IMR-90 (cell line): ENCODE measurements at places on chromosomes 16 and 17.

GRCh38 chr17:38892083-38892482 is 22.2 kb downstream of the LASP1 start:
- peaks cover 11% of the 10 kb centered on the region for H3K4me1 ChIP-seq
- DNase-seq = no peak
- H3K36me3 ChIP-seq = peaks cover 78% of the 10 kb centered on the region
- H3K27me3 ChIP-seq = no peaks in the 10 kb centered on the region

GRCh38 chr16:31064882-31065461 is 9.1 kb downstream of the ZNF668 start:
- peaks cover 12% of the 10 kb centered on the region for H3K4me1 ChIP-seq
- peaks cover 22% of the 10 kb centered on the region for H3K36me3 ChIP-seq
- H3K4me3 ChIP-seq = no peak overlapping the region
- H3K27me3 ChIP-seq = no peaks in the 10 kb centered on the region

DNA sequence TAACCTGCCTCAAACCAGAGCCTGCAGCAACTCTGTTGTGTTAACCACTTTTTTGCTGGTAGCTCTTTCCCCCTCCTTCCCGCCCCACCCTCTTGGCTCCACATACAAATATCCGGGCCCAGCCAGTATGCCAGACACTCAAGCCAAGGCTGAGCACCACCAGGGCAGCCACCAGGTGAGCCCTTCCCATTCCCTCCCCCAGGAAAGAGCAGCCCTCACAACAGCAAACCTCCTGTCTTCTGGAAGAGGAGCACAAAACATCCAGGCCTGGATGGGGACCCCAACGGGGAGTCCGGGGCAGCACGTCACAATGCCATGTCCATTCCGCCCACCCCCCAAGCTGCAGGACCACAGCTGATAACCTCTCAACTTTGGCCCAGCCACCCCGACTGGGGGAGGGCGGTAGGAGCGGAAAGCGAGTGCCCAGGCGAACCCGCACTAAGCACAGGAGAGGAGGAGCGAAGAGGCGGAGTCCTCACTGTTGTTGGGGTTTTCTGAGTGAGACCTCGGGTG is 757 bp downstream of the ORMDL3 start:
- H3K4me3 ChIP-seq = peak overlapping the region; percentile 56
- H3K27me3 ChIP-seq = no peaks in the 10 kb centered on the region
- peak overlapping the region; percentile 82 for H3K27ac ChIP-seq
- H3K36me3 ChIP-seq = peaks cover 24% of the 10 kb centered on the region
- no peak for DNase-seq

DNA sequence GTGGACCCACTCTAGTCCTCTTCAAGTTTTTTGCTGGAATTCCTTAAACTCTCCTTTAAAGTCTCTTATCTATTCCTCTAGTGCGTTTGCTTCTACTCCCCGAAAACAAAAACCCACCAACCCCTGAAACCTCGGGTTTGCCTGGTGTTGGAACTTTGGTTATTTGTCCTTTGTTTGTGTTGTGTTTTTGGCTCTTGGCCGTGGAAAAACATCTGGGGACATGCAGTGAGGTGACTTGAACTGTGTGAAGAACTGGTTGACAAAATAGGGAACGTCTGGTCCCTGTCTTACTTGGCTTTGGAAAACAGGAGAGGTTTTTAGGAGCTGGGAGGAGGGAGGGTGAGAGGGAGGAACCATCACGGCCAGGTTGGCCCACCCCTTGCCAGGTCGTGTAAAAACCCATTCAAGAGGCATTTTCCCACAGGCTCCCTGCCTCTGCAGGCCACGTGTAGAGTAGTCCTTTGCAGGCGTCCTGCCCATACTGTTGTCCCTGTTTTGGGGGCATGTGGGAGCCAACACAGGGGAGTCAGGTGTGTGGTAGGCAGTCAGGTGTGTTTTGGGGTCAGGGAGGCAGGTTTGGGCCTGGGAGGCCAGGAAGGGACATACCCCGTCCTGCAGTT is 169.3 kb downstream of the RAB11FIP4 start:
- peak overlapping the region; percentile 87 for H3K27ac ChIP-seq
- H3K4me3 ChIP-seq = peak overlapping the region; percentile 70
- peaks cover 5% of the 10 kb centered on the region; the same call in 1 of the 2 replicates for H3K36me3 ChIP-seq
- no peaks in the 10 kb centered on the region for H3K27me3 ChIP-seq
- peaks cover 31% of the 10 kb centered on the region for H3K4me1 ChIP-seq

- no peak overlapping the region for H3K4me3 ChIP-seq
- no peaks in the 10 kb centered on the region for H3K27me3 ChIP-seq
- H3K4me1 ChIP-seq = peaks cover 27% of the 10 kb centered on the region
- peak; percentile 81 for DNase-seq
- peaks cover 98% of the 10 kb centered on the region for H3K36me3 ChIP-seq
- H3K27ac ChIP-seq = peak overlapping the region; percentile 99
Measured at GRCh38 chr17:50189550-50190292, 11.7 kb downstream of the COL1A1 start.

GRCh38 chr16:5025171-5025632 is 8.5 kb downstream of the NAGPA start:
- H3K36me3 ChIP-seq = 0 out of 2 replicates have a peak, but pooled peaks cover 1% of the 10 kb centered on the region
- no peak overlapping the region for H3K4me3 ChIP-seq
- H3K27ac ChIP-seq = no peak overlapping the region

- DNase-seq = no peak
- no peak overlapping the region for H3K4me3 ChIP-seq
- no peaks in the 10 kb centered on the region for H3K36me3 ChIP-seq
- H3K27me3 ChIP-seq = peaks cover 8% of the 10 kb centered on the region
- H3K27ac ChIP-seq = no peak overlapping the region
Measured at GRCh38 chr17:44776628-44777393, 18.0 kb downstream of the ADAM11 start.

DNA sequence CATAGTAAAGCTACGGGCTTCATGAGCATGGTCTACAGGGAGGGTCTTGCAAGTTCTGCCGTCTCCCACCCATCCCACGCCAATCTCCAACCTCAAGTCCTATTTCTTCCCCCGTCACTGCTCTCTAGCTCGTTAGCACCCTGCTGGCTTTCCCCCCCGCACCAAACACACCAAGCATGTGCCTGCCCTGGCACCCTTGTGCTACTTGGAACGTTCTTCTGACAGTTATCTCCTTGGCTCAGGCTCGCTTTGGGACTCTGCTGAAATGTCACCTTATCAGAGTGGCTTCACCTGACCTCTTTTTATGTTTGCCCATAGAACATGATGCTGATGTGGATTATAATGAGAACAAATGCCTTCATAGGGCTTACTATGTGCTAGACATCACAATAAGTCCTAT is 21.9 kb downstream of the GLYR1 start:
- no peak overlapping the region for H3K27ac ChIP-seq
- H3K4me1 ChIP-seq = no peaks in the 10 kb centered on the region
- no peak overlapping the region for H3K4me3 ChIP-seq

DNA sequence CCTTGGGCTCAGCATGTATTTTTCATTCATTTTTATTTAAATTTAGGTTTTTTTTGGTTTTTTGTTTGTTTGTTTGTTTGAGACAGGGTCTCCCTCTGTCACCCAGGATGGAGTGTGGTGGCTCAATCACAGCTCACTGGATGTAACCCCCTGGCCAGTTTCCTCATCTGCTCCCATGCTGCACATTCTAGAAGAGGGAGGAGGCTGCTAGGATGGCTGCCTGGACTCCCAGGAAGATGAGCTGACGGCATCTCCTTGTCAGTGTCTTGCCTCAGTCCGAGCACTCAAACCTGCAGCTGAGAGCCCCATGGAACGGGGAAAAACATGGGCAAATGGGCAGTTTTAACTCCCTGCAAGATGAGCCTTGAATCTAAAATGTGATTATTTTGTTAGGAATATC is 7.5 kb downstream of the MEAK7 start:
- peaks cover 7% of the 10 kb centered on the region for H3K4me1 ChIP-seq
- no peaks in the 10 kb centered on the region for H3K27me3 ChIP-seq
- no peak overlapping the region for H3K27ac ChIP-seq
- no peak overlapping the region for H3K4me3 ChIP-seq
- peaks cover 54% of the 10 kb centered on the region for H3K36me3 ChIP-seq

- DNase-seq = peak; percentile 94
- H3K4me1 ChIP-seq = peaks cover 27% of the 10 kb centered on the region
- no peaks in the 10 kb centered on the region for H3K36me3 ChIP-seq
- no peaks in the 10 kb centered on the region for H3K27me3 ChIP-seq
- no peak overlapping the region for H3K4me3 ChIP-seq
- peak overlapping the region; percentile 93 for H3K27ac ChIP-seq
Measured at GRCh38 chr16:86398622-86399021, 111.7 kb upstream of the FOXF1 start.

DNA sequence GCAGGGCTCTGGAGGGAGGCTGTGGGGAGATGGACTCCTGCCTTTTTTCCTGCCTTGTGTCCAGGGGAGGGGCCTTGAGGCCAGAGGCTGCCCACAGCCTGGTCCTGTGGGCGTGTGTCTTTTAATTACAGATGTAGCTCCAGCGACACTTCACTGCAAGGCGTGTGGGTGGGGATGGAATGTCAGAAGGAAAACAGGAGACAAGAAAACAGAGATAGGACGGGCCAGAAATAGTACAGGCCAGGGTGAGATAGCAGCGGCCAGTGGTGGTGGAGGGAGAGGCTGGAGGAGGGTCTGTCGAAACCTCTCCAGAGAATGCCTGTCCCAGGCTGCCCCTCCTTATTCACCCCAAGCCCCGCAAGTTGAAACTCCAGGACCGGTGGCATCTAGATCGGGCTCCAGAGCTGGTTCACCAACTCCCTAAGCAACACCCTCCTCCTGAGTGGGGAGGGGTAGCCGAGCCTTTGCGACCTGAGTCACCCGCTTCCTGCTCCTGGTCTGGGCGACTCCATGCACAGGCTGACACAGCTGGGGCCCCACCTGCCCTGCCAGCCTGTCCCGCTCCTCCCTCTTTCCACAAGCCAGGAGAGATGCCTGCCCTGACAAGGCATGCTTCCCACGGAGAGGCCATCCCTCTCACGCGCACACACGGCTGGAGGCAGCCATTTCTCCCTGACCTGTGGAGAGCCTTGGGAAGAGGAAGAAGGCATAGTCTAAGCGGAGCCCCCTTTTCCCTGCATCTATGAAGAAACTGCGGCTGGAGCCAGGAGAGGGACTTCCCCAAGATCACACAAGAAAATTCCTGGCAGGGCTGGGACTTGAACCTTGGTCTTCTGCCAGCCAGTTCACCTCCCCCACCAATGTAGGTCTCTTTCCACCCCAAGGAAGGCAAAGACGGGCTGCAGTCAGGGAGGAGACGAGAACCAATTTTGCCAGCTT is 6.6 kb upstream of the JUP start:
- DNase-seq = peak; percentile 60
- peak overlapping the region; percentile 90 for H3K27ac ChIP-seq
- 0 out of 2 replicates have a peak, but pooled peaks cover 2% of the 10 kb centered on the region for H3K27me3 ChIP-seq
- peaks cover 26% of the 10 kb centered on the region for H3K4me1 ChIP-seq

DNA sequence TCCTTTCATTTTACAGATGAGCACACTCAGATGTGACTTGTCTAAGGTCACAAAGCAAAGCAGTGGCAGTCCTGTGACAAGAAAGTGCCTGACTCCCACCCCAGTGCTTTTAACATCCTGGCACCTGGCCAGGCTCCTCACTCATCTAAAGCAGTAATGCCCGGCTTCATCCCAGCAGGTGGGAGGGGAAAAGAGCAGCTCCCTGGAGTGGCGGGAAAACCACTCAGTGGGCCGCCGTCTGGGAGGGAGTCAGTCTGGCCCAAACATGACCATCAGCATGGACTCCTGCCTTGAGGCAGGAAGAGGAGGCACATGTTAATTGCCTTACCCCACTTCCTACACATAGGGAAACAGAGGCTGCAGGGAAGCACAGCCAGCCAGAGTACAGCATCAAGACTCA is 2.6 kb downstream of the PCGF2 start:
- H3K4me3 ChIP-seq = no peak overlapping the region
- H3K4me1 ChIP-seq = peaks cover 25% of the 10 kb centered on the region
- no peaks in the 10 kb centered on the region for H3K27me3 ChIP-seq
- 0 out of 2 replicates have a peak, but pooled peaks cover 1% of the 10 kb centered on the region for H3K36me3 ChIP-seq

DNA sequence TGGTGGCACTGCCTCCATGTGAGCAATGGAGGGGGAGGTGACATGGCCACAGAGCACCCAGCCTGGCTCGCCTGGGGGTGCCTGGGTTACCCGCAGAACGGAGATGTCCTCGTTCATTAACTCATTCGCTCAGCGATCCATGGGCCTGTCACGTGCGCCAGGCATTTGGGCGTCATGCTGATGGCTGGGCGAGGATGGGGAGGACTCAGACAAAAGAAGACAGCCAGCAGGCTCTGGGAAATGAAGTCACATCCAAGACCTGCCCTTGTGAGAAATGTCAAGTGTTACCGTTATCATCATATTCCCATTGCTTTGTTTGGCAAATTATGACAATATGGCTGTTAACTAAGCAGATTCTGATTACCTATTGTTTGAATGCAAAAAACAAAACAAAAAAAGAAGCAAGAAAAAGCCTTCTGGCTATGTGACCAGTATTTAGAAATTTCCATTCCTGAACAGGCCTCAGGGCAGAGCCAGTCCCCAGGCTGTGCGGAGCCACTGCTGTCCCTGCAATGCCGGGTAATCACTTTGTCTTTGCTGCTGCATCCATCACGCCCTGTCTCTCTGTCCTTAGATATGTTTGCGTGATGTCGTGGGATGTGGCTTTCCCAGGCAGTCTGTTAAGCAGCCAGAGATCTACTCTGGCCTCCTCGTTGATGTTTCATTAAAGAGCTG is 57.9 kb downstream of the CMIP start:
- no peak for DNase-seq
- no peaks in the 10 kb centered on the region for H3K27me3 ChIP-seq
- H3K4me3 ChIP-seq = no peak overlapping the region

- peaks cover 2% of the 10 kb centered on the region; the same call in 1 of the 2 replicates for H3K27me3 ChIP-seq
- no peak overlapping the region for H3K4me3 ChIP-seq
- peaks cover 2% of the 10 kb centered on the region; the same call in 1 of the 2 replicates for H3K4me1 ChIP-seq
- no peak overlapping the region for H3K27ac ChIP-seq
Measured at GRCh38 chr17:68470961-68471360, 13.7 kb upstream of the WIPI1 start.

GRCh38 chr17:39196808-39197291 is 619 bp downstream of the CACNB1 start:
- H3K27me3 ChIP-seq = no peaks in the 10 kb centered on the region
- peak overlapping the region; percentile 58 for H3K27ac ChIP-seq
- peaks cover 23% of the 10 kb centered on the region for H3K4me1 ChIP-seq
- H3K36me3 ChIP-seq = peaks cover 28% of the 10 kb centered on the region
- H3K4me3 ChIP-seq = peak overlapping the region; percentile 88
- no peak for DNase-seq

DNA sequence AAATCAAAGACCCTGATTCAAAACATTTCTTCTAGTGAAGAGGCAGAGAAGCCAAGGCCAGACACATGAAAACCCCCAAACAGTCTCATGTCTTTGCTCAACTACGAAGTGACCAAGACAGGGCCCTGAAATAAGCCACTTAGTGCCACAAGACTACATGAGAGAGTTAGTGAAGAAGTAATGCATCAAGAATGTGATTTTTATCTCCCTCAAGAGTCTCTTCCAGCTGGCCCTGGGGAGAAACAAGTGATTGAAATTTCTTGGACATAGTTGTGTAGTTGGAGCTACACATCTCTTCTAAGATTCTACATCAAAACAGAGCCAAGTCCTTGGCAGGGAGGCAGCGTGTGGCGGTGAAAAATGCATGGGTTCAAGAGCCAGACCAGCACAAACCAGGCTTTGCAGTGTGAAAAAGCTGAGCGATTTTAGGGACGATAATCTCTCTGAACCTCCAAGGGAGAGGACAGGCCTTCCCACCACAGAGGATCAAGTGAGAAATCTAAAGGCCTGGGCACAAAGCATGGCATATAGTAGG is 30.6 kb downstream of the LYRM1 start:
- no peaks in the 10 kb centered on the region for H3K27me3 ChIP-seq
- no peaks in the 10 kb centered on the region for H3K36me3 ChIP-seq

GRCh38 chr17:63916566-63917185 is 2.0 kb downstream of the GH1 start:
- H3K27ac ChIP-seq = no peak overlapping the region
- H3K36me3 ChIP-seq = no peaks in the 10 kb centered on the region

GRCh38 chr17:81486199-81486810 is 26.3 kb downstream of the ACTG1 start:
- no peaks in the 10 kb centered on the region; the same call in 1 of the 2 replicates for H3K27me3 ChIP-seq
